ENCODE measurements at places on chromosomes 6 and 20.

DNA sequence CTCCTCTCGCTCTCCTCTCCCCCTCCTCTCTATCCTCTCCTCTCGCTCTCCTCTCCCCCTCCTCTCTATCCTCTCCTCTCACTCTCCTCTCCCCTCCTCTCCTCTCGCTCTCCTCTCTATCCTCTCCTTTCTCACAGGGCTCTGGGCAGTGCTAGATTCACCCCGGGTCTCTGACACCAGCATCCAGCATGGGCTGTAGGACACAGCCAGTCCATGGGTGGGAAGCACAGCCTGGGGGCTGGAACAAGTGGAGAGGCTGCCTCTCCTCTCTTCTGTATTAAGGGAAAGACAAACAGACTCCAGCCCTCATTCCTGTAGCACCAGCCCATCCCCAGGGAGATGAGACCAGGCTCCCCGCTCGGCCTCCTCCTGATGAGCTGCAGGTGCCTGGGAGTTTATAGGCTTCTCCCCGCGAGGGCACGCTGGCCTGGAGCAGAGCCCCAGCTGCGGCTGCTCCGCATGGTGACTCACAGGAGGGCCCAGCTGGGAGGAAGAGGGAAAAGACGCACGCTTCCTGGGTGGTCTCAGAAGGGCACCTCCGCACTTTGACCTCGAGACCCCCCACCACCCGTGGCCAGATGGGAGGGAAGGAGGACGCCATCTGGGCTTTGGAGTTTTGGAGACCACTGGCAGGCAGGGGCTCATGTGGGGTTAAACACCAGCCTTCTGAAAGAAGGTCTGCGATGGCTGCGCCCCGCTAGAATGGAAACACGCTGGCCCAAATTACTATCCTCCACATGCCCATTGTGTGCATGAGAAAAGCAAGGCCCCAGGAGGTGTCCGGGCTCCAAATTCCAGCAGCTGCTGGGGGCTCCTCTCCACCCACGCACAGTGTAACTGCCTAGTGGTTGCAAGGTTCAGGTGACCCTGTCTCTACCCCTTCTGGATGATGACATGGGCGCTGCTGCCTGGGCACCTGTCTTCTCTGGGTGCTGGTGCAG, 68.0 kb downstream of the BMP7 start:
- no peak for DNase-seq

GRCh38 chr6:151352410-151353396, 38.7 kb downstream of the ZBTB2 start:
- no peak for DNase-seq

GRCh38 chr20:50417023-50417329, 93.2 kb upstream of the PTPN1 start:
- DNase-seq: no peak

GRCh38 chr6:39790772-39791171, 1.4 kb upstream of the DAAM2 start:
- no peak for DNase-seq

DNA sequence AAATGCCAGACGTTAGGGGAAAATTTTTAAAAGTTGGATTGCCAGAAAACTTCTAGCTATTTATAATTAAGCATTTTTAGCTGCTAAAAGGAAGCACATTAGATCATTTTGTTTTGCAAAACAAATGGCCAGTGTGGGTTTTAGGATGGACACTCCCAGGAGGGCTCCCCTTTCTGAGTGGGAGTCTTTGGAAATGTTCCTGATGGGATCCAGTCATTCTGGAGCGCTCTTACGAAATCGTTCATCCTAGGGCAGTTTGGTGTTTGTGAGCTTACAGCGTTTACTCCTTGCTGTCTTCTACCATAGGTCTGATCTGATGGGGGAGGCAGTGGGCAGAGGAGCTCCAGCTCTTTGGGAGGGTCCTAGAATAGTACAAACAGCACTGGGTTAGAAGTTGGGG, 14.7 kb downstream of the GNAS start:
- no peak for DNase-seq

DNA sequence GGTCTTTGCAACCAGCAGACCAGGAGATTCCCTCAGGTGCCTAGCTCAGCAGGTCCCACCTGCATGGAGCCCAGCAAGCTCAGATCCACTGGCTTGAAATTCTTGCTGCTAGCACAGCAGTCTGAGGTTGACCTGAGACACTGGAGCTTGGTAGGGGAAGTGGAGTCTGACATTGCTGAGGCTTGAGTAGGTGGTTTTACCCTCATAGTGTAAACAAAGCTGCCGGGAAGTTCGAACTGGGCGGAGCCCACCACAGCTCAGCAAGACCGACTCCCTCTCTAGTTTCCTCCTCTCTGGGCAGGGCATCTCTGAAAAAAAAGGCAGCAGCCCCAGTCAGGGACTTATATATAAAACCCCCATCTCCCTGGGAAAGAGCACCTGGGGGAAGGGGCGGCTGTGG, 34.3 kb downstream of the PRSS35 start:
- DNase-seq: no peak

GRCh38 chr6:166410426-166410935, 27.7 kb upstream of the MPC1 start:
- no peak for DNase-seq

- no peak for DNase-seq
These were observed 8.5 kb upstream of the MRPS10 start for GRCh38 chr6:42226161-42226611.

DNA sequence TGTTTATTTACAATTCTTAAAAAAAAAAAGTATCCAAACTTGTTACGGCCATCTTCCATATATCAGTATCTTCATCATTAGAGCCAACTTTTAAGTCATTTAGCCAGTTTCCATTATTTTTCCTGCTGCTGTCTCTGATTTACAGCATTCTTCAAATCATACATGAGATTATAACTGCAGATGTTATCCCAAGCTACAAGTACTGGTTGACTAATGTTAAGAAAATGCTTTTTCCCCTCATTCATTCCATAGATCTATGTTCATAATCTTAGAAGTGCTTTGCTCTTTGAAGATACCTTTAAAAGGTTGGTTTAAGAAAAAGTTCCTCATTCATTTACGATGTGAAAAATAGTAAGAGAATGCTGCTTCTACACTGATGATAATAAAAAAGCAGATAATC, 158.7 kb downstream of the RNGTT start:
- DNase-seq: no peak

DNA sequence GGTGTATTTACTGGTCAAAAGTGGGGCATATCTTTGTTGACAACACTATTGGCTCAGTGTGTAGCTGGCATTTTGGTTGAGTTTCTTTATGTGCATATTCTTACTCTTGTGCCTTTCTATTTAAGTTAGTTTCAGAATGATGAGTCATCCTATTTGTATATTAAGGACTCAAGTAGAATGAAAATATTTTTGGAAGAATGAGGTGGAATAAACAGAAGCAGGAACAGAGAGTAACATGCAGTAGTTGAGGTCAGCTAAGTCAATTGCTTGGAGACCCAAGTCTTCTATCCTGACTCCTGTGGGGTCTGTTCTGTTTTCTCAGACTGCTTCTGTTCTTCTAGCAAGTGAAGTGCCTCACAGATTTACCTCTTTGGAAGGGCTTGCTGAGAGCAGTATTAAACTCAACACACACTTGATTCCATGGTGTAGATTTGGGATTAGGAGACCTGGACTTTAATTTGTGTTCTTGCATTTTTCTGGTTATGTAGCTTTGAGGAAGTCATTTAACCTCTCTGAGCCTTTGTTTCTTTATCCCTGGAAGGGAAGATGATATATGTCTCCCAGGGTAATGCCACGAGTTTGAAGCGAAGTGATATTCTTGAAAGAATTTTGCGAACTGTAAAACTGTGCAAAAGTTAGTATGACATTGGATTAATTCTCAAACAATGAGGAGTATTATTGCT, 324.3 kb downstream of the QKI start:
- DNase-seq: no peak

DNA sequence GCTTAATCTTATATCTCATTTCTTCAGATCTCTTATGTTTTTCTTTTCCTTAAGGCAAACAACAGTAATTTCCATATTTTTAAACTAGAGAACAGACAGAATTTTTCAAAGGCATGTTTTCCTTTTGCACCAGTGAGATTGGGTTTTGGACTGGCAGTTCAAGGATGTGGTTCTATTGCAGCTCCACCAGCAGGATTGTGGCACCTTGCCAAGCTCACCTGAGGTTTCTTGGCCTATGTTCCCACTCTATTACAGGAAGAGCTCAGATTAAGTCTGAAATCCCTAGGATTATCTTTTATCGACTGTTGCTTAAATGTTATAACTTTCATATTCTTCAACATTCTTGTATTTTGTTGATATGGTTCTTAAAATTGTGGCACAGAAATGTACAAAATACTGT, 218.9 kb downstream of the PLCB4 start:
- DNase-seq: no peak

DNA sequence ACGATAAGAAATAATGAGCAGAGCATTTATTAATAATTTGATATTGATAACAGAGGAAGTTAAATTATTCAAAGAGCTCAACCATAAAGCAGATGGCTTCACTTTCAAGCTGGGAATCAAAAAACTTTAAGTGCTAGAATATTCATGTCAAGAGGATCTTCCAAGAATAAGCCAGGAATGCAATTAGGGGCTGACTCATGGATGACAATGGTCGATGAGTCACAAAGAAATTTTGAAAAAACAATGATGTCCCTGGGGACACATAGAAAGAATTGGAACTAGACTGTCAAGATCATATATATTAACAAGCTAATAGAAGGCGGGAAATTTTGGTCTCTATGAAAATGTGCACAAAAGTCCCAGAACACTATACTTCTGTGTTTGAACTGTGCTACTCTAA, 304.1 kb downstream of the LAMA2 start:
- DNase-seq: no peak

DNA sequence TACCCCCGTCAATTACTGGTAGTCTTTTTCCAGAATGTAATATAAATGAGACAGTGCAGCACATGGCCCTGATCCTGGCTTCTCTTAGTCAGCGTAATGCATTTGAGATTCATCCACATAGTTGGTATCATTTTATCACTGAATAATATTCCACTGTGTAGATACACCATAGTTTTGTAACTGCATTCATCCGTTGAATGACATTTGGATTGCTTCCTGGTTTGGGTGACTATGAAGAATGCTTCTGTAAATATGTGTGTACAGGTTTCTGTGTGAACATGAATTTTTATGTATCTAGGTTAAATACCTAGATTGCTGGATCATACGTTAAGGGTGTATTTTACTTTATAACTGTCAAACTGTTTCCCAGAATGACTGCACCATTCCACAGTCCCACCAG, 62.6 kb upstream of the STMND1 start:
- DNase-seq: no peak

- DNase-seq: no peak
These were observed 41.8 kb downstream of the TFEB start for GRCh38 chr6:41693281-41694240.

GRCh38 chr6:74356391-74356790, 660.4 kb downstream of the CD109 start:
- DNase-seq: no peak

GRCh38 chr6:16277101-16277981, 39.0 kb downstream of the GMPR start:
- no peak for DNase-seq

DNA sequence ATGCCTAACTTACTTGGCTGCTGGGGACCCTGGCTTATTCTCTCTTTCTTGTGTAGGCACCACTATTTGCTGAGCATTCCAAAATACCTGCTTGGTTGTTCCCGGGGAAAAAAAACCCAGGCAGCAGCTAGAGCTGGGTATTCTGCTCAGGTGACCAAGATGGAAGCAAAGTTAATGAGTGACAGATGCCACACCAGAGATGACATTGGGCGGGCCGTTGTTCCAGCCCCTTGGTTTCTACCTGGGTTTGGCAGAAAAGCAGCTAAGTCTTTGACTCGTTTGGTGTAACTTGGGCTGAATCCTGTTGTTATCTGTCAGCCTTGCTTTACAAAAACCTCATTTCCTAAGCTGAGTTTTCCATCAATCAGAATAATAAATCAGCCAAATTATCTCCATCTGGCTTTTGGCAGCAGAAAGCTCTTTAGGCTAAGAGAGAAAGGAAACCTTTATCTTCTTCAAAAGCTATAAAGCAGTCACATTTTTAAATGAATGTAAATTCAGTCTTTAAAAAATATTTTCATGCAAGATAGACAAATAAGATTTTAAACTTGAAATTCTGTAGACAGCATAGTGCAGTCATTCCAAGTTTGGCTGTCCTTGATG, 202.0 kb upstream of the GMDS start:
- DNase-seq: no peak

GRCh38 chr6:3624250-3625136, 127.0 kb downstream of the PXDC1 start:
- DNase-seq: no peak

DNA sequence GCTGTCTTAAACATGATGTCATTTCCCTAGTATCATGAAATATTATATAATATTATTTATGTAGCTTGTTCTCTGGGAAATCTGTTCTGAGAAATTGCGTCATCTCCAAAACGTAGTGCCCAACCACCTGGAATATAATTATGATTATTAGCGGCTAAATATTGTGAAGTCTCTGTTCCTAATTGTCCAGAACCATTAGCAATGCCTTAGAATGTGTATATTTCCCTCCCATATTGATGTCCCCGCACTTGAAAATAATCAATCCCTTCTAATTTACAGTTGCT, 54.4 kb downstream of the OTOR start:
- no peak for DNase-seq

GRCh38 chr6:1958257-1958656, 287.1 kb downstream of the GMDS start:
- no peak for DNase-seq

GRCh38 chr6:36968266-36968977, 13.9 kb downstream of the PI16 start:
- no peak for DNase-seq

All from T-helper 1 cell (primary cell).